ENCODE measurements at places on chromosomes 6 and 20.

GRCh38 chr6:35161266-35161665 is 20.1 kb upstream of the TCP11 start:
- DNase-seq, result no peak

- DNase-seq, result no peak
These were observed 54.9 kb downstream of the PXDC1 start for GRCh38 chr6:3696525-3697088.

DNA sequence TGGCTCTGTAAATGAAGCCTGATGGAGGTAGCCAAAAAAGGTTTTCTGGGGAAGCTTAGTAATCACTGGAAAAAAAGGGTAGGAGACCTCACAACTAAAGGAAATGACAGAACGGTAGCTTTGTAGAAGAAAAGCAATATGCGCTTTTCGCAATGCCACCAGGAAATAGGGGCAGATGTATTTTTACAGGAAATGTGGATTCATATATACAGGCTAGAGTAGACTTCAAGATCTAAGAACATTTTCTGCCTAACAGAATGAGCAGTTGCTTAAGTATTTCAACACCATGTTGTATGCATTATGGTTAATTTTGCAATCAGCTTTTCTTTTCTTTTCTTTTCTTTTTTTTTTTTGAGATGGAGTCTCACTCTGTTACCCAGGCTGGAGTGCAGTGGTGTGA is 219.6 kb downstream of the CD83 start:
- no peak for DNase-seq

- no peak for DNase-seq
These were observed 5.8 kb upstream of the TBXT start for GRCh38 chr6:166173281-166173951.

GRCh38 chr6:30216096-30216495 is 2.9 kb upstream of the TRIM26 start:
- no peak for DNase-seq
